ENCODE measurements at places on chromosomes 16 and 17.
A peak's percentile ranks its signal among the peaks of the same experiment; 100 is the strongest.

GRCh38 chr16:29877266-29877961 lies 14.4 kb upstream of the CDIPT start:
- DNase-seq, result peak; percentile 26

DNA sequence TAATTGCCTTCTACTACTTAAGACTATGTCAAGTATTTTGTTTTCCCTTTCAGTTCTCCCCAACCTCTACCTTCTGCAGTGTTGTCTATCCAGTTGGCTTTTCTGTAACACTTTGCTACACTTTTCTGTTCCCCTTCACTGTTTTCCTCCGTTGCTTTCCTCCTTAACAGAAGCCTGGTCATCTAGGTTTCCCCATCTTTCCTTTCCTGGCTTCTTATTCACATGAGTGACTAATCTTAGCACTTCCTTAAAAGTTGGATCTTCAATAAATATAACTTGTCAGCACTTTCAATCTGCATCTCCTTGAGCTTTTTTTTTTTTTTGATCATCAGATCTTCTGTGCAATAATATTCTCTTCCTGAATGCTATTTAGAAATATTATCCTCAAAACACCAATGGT lies 2.8 kb upstream of the SLFN11 start:
- no peak for DNase-seq

DNA sequence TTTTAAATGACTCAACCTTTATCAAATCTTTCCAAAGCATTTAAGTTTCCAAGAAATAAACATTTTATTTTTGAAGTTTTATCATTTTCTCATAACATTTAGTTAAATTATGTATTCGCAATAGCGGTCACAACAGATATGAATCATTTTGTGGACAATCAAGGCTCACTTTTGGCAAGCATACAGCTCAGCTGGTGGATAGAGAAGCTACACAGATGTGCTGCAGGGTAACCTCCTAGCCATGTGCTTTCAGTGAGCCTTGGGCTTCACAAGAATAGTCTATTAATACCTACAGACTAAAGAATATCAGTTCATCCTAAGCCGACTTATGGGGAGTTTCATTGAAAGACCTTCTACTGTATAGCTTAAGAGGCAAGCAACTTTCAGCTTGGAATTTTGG lies 144.8 kb downstream of the MRTFB start:
- no peak for DNase-seq

DNA sequence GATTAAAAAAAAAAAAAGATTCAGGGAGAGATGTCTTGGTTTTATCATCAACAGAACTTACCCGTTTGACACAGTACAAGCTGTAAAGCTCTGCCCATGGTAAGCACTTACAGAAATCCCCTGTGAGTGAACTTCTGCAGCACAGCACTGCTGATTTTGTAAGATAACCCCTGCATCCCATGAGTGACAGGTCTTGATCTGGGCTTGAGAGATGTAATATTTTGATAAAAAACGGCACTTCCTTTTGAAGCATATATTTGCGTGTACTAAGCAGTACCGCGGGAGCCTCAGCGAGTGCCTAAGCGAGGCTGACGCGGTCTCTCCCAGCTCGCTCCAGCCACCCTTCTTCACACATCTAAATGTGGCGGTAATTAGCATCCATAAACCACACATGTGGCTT lies 50.5 kb downstream of the IKZF3 start:
- DNase-seq, result no peak

GRCh38 chr17:44389723-44390202 lies 314 bp upstream of the ITGA2B start:
- no peak for DNase-seq

DNA sequence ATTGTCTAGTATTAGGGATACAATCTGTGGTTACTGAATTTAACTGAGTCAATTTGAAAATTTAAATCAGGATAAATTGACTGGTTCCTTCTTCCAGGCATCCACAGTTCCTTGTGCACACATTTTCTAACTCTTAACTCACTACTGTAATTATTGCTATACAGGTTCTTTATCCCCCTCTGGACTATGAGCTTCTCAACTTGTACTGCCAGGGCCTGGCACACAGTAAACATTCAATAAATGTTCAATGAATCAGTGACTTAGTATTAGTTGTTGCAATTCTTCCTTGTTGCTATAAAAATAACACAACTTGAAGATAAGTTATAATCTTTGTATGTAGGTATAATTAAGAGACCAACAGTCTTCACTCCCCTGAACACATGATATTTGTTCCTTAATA lies 67.9 kb downstream of the SSH2 start:
- DNase-seq, result no peak

- DNase-seq, result peak; percentile 75
Measured at GRCh38 chr17:79544142-79544914, 66.5 kb downstream of the RBFOX3 start.

DNA sequence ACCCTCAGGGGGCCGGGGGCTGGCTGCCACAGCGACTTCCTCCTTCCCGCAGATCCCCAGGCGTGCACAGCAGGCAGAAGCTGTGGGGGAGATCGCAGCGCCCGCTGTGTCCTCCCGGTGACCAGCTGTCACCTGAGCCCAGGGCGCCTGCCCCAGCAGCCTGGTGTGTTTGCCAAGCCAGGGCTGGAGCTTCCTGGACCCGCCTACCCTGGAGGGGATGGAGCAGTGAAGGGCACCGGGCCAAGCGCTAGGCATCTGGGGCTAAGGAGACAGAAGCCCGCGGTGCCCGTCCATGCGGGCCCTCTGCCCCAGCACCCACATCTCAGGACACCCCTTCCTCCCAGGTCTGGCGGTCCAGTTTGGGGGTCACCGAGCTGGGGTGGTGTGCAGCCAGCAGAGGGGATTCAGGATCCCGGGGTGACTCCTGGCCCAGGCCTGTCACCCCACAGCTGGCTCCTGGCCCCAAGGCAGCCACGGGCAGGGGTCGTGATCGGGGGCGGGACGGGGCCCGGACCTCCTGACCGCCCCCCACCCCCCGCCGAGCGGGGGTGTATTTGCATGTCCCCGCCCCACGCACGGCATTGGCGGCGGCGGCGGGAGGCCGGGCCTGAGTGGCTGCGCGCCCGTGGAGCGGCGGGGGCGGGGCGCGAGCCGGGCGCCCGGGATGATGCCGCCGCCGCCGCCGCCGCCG lies at the start of gene RAB26:
Gene RAB26 (plus strand): TSS at position 645 of the 691 bp plus-strand sequence. CDS start 159 bp downstream, outside the sequence.
- DNase-seq, result peak; percentile 56

DNA sequence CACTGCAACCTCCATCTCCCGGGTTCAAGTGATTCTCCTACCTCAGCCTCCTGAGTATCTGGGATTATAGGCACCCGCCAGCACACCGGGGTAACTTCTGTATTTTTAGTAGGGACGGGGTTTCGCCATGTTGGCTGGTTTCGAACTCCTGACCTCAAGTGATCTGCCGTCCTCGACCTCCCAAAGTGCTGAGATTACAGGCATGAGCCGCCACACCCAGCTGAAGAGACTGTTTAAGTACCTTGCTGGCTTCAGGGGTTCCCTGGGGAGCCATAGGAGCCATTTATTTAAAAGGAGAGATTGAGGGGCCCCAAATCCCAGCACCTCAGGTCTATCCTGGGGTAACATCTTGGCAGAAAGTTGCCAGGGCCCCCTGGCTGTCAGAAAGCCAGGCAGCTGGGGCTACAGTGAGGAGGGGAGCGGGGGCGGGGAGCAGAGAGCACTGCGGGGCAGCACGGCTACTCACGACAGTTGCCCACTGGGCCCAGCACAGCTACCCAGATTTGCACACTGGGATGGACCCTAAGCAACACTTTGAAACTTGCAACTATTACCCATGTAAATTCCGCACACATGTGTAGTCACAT lies 1.6 kb downstream of the SNAI3 start:
- no peak for DNase-seq

- DNase-seq, result no peak
Measured at GRCh38 chr17:503449-503700, 150.8 kb upstream of the RPH3AL start.

DNA sequence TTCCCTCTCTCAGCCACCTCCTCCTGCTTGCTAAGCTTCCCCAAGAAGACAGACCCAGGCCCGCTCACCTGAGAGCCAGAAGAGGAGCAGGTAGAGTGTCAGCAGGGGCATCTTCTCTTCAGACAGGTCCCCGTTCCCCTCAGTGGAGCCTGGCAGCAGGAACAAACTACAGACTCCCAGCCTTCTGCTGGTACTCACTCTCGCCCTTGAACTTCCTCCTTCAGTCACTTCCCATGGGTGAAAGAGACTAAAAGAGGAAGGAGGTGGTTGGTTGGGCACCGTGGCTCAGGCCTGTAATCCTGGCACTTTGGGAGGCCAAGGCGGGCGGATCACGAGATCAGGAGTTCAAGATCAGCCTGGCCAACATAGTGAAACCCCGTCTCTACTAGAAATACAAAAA lies at the start of gene CD300LF:
Gene CD300LF (minus strand): TSS at position 168 of the 400 bp plus-strand sequence. CDS start 57 bp downstream, at position 111.
- no peak for DNase-seq

GRCh38 chr17:41785859-41786226 lies 668 bp downstream of the JUP start:
- no peak for DNase-seq

DNA sequence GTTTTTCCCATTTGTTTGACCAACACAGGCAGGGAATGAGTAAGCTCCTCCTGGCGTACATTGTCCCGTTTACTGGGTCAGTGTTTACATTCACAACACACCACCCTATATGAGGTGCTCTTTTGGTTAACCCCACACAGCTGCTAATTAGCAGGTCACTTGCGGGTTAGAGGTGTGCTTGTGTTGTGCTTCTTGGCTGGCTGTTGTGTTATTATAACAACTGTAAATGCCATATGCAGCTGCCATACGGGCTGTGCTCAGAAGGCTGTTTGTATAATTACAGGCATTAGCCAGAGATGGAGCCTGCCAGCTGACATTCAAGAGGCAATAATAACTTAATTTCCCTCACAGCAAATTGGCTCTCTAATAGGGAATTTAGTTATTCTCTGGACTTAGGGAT lies 205.1 kb upstream of the ELAC2 start:
- DNase-seq, result no peak

DNA sequence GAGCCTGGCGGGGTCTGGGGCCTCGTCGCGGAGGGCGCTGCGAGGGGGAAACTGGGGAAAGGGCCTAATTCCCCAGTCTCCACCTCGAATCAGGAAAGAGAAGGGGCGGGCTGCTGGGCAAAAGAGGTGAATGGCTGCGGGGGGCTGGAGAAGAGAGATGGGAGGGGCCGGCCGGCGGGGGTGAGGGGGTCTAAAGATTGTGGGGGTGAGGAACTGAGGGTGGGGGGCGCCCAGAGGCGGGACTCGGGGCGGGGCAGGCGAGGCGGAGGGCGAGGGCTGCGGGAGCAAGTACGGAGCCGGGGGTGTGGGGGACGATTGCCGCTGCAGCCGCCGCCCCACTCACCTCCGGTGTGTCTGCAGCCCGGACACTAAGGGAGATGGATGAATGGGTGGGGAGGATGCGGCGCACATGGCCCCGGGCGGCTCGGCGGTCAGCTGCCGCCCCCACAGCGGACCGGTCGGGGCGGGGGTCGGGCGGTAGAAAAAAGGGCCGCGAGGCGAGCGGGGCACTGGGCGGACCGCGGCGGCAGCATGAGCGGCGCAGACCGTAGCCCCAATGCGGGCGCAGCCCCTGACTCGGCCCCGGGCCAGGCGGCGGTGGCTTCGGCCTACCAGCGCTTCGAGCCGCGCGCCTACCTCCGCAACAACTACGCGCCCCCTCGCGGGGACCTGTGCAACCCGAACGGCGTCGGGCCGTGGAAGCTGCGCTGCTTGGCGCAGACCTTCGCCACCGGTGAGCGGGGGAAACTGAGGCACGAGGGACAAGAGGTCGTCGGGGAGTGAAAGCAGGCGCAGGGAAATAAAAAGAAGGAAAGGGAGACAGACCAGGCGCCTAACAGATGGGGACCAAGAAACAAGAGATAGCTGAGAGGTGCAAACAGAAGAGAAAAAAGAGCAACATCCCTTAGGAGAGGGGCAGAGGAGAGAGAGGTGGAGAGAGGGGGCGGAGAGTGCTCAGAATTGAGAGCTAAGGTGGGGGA lies at the start of gene PNMT:
Gene PNMT (plus strand): TSS at position 509 of the 980 bp plus-strand sequence. CDS start 23 bp downstream, at position 532.
- DNase-seq, result no peak

- no peak for DNase-seq
Measured at GRCh38 chr17:76597156-76598003, 11.7 kb upstream of the ST6GALNAC2 start.

- DNase-seq, result peak; percentile 11
Measured at GRCh38 chr16:56425439-56425832, at the start of gene AMFR. Gene AMFR, minus strand, starts transcription at chr16:56425545. Its CDS starts 218 bp downstream, at chr16:56425327.
